Right ventricle myocardium superior (tissue), 1 donor: ENCODE measurements at places on chromosomes 6 and 20. TPM values are rescaled to one million over a fixed set of nuclear protein-coding genes. Genes with fewer than 3 reads are reported as not detected.

DNA sequence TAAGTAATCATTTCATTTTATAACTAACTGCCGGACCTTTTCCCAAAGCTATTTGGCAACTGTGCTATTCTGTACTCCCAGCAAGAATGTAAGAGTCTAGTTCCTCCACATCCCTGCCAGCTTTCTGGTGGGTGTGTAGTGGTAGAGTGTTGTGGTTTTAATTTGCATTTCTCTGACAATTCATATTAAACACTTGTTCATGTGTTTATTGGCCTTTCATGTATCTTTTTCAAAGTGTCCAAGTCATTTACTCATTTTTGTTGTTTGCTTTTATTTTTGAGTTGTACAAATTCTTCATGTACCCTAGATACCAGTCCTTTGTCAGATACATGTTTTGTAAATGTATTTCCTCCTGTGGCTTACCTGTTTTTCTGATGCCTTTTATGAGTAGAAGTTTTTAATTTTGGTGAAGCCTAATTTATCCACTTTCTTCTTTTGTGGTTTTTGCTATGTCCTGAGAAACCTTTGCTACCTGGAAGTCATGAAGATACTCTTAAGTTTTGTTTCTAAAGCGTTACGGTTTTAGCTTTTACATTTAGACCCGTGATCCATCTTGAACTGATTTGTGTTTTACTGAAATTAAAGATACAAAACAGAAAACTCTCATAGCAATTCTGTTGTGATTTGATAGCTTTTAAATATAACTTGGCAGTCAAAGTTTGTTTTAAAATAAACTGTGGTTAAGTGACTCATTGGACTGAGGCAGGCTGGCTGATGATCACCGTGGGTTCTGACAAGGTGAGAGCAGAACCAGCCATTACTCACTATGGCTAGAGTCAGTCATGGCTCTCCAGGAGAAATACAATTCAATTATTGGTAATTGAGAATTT is 8.0 kb downstream of the MYLIP start:
- no peak for DNase-seq

GRCh38 chr20:25389858-25390537 is 637 bp downstream of the ABHD12 start:
- peak; percentile 56 for DNase-seq

DNA sequence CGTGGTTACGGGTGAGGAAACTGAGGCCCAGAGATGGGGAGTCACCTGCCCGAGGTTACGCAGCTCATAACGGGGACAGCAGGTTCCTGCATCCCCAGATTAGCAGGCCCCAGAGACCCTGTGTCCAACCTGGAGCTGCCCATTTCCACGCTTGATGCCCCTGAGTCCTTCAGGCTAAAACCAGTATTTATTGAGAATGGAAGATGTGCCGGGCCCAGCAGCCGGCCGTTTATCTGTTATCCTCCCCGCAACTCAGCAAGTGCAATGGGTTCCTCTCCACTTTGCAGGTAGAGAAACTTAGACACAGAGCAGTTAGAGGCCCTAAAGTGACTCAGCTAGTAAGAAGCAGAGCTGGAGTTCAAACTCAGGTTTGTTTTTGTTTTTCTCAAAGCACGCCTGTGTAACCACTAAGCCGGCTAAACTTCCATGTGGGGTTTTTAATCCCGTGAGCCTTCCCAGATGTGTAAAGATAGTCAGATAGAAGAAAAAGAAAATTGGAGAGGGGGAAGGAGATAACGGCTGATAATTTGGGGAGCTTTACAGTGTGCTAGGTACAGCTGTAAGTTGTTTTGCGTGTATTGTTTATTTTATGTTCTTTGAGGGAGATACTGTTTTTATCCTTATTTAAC is 775 bp downstream of the PFDN4 start:
- DNase-seq, result no peak

GRCh38 chr20:45993197-45993951 is 15.3 kb upstream of the MMP9 start:
- peak; percentile 24 for DNase-seq

DNA sequence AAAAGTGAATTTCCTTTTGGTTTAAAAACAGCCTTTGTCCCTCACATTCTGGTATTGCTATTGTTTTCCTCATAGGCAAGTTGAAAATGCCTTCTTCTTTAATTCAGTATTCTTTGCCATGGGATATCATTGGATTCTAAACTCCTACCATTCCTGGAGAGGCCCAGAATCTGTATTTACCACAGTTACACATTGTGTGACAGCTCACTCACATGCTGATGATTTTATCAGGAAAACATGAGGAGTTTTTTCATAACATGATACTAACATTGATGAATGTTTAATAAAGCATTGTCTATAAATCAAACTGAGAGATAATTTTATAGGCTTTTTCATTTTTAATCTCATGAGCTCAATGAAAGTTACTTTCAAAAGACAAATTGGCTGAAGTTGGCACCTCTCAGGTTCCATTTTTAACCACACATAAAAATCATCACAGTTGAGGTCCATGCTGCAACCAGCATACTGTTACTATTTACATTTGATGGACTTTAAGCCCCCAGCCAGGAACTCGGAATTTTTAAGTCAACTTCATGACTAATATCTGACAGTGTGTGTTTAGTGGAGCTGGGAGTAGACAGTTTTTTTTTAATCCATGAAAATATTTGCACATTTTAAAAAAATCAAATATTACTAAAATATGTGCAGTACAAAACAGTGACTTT is 82.8 kb downstream of the FAM83B start:
- no peak for DNase-seq

GRCh38 chr6:75818098-75818855 is 69.2 kb downstream of the MYO6 start:
- no peak for DNase-seq

GRCh38 chr6:12119085-12119588 is 107.0 kb downstream of the HIVEP1 start:
- no peak for DNase-seq

DNA sequence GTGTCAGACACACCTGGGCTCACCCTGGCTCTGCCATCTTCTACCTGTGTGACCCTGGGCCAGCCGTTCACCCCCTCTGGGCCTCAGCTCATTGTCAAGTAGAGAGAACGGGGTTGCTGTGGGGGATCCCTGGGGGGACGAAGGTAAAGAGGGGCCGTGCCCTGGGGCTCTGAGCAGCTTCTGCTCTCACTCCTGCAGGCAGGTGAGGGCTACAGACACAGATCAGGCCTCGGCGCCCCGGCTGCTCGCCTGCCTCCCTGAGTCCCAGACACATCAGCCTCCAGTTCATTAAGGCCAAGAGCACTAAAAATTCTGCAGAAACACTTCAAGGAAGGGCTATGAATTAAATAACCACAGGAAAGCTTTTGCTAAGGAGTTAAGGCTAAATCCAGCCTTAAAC is 394.4 kb downstream of the CDH4 start:
- peak; percentile 20 for DNase-seq

GRCh38 chr6:118715376-118715775 is 64.0 kb upstream of the CEP85L start:
- no peak for DNase-seq

- no peak for DNase-seq
Measured at GRCh38 chr20:60038400-60039008, 80.3 kb downstream of the CDH26 start.

- DNase-seq, result no peak
Measured at GRCh38 chr20:44961011-44961869, 1.0 kb upstream of the TOMM34 start.

GRCh38 chr20:53622247-53623133 is 28.9 kb upstream of the ZNF217 start:
- no peak for DNase-seq

GRCh38 chr6:134074151-134075055 is 22.0 kb upstream of the SLC2A12 start:
- no peak for DNase-seq

DNA sequence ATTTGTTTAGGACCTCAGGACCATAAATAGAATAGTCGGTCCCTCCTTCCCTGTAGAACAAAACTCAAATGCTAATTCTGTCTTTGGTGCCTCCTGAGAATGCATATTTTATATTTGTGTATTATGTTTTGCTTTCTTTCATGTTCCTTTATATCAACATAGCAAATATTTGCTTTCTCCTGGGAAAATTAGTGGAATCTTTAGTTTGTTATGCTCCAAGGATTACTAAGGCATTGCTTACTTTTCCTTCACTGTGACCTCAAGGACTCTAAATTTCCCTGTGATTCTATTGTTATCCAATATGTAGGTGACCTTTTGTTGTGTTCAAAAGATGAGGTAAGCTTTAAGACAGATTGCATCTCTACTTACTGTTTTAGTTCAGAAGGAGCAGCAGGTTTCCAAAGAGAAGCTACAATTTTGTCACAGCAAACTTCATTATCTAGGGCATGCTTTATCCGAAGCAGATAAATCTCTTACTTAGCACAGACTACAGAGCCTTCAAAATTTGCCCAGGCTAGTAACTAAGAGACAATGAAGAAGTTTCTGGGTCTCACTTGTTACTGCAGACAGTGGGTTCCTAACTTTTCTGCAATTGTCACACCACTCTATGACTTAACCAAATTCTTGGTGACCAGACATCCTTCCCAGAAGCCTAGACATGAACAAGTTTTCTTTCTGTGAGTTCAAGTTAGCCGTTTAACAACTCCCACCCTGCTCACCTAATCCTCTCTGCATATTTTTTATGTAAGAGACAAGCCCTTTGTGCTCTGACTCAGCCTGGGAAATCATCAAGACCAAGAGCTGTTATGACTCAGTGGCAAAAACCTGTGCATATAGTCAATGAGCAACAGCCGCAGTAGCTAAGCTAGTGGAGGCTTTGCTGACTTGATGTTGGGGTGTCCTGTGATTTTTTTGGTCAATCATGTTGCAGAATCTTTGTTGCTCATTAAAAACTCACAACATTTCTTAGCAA is 378.8 kb downstream of the QKI start:
- no peak for DNase-seq

- peak; percentile 49 for DNase-seq
Measured at GRCh38 chr20:53677447-53678314, 84.0 kb upstream of the ZNF217 start.

GRCh38 chr6:131257104-131257503 is 121.8 kb downstream of the AKAP7 start:
- no peak for DNase-seq

- DNase-seq, result no peak
Measured at GRCh38 chr6:2222275-2222842, 23.0 kb downstream of the GMDS start.

GRCh38 chr20:40359131-40359912 is 329.7 kb downstream of the MAFB start:
- no peak for DNase-seq

DNA sequence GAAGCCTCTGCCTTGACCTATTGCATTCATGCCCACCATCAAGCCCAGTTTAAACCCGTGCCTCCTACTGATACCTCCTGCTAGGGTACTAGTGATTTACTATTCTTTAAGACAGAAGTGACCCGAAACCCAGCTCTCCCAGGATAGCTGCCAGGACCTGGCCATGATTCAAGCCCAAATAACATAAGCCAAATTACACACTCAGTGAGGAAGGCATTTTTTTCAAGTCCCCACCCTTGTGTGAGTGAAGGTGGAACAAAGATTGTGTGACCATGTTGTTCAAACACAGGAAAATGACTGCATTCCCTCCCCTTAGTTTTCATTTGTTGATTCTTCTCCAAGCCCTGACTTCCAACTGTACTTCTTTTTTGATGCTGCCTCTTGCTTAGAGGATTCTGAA is 3.7 kb upstream of the KAT14 start:
- DNase-seq, result no peak

- DNase-seq, result no peak
Measured at GRCh38 chr6:70863343-70863742, 93.5 kb downstream of the B3GAT2 start.

DNA sequence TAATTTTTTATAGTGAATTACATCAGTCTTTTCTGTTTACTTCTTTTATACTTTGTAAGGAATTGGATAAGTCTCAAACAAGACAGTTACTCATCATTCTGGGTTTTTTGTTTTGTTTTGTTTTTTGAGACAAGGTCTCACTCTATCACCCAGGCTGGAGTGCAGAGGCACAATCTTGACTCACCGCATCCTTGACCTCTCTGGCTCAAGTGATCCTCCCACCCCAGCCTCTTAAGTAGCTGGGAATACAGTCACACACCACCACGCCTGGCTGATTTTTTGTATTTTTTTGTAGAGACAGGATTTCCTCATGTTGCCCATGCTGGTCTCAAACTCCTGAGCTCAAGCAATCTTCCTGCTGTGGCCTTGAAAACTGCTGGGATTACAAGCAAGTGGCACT is 524.3 kb downstream of the EYS start:
- DNase-seq, result no peak

GRCh38 chr6:165659945-165660856 is 2.8 kb downstream of the PDE10A start:
- peak; percentile 62 for DNase-seq

GRCh38 chr6:18260448-18261106 is 3.8 kb downstream of the DEK start:
- DNase-seq, result no peak

DNA sequence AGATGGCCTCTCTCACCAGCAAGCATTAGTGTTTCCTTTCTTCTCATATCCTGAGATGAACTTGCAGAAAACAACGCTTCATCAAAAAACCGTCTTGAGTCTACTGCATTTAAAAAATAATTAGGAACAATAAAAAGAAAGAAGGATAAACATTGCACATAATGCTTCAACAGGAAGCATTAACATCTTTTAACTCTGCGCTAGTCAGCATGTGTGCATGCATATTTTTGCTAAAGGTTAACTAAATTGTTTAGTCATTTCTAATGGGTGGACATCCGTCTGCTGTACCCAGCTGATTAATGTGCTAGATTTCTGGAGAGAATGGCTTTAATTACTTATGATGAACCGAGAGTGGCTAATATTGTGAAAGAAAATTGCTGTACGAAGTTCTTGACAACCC is 349.3 kb downstream of the SOX4 start:
- DNase-seq, result no peak

DNA sequence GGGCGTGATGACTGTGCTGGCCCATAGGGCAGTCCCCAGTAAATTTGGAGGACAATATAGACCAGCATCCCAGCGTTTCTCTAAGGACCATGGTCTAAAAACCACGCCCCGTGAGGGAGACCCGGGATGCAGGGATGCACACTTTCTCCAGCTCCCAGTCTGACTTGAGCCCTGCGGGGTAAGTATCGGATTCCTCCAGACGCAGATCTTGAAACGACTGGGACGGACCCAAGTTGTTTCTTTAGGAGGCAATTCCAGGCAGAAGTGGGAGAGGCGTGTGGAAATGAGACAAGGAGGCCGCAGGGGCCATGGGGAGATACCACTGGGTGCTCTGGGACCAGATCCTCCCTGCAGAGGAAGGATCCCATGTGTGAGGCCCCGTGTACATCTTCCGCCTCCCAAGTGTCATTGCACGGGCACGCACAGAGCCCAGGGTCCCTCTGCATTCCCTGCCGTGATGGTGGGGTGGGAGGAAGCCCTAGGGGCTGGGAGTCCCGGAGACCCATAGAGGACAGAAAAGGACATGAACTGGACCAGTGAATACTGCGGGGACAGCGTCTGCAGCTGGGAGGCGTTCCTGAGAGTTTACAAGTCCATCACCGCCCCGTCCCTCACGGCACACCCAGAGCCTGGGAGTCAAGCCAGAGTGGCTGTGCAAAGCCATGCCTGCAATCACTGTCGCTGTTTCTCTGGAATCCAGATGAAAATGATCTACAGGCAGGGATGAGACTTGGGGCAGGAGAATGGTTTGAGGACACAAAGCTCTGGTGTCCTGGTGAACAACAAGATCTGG is 522.9 kb downstream of the CDH26 start:
- peak; percentile 69 for DNase-seq

CYP24A1 gene
- total RNA-seq, result not detected

TINAG gene
- 0.16 TPM for total RNA-seq

SAYSD1 gene
- total RNA-seq, result 10.9 TPM

ZNF165 gene
- total RNA-seq, result 0.56 TPM

FLRT3 gene
- total RNA-seq, result 0.05 TPM

GNMT gene
- total RNA-seq, result 2.3 TPM
